ENCODE measurements at places on chromosomes 12 and 14.

DNA sequence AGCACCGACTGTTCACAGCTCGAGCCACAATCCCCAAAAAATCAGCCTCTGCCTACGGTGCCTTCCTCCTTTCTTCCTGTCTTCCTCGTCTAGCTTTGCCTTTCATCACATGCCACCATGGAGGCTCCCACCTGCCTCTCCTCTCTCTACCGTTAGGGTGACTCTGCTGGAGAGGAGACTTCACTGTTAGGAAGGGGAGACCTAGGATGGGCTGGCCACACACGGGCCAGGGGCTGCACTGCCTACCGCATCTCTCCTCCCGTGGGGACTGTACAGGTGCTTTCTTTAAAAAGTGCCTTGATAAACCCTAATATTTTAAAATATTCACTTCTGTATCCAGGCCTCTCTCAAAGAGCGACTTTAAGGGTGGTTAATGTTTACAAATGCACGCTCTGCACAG lies 1104.7 kb downstream of the BCL11B start:
- DNase-seq, result no peak

DNA sequence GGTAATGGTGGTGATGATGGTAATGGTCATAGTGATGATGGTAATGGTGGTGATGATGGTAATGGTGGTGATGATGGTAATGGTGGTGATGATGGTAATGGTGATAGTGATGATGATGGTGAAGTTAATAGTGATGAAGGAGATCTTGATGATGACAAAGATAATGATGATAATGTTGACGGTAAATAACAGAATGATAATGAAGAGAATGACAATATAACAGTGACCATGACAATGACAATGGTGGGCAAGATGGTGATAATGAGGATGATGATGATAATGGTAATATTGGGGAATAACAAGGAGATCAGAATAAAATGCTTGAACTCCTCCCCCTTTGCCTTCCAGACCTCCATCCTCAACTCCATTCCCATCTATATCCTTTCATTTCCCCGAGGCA lies 233.3 kb upstream of the SFSWAP start:
- DNase-seq, result no peak

DNA sequence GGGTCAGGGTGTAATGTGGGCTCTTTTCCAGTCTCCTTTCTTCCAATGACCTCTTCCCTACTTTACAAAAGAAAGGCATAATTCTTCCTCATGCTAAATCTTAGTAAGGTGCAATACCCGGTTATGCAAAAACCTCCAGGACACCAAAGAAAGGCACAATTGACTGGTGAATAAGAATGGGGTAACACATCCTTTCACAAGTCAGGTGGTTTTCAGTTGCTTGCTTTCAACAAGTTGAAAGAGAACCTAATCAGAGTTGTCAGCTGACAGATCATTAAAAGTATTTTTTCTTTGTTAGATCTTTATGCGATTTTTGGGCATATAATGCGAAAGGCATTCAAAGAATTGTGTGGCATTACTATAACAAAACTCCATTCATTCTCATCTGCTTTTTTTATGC lies 1.3 kb upstream of the AEBP2 start:
- no peak for DNase-seq

DNA sequence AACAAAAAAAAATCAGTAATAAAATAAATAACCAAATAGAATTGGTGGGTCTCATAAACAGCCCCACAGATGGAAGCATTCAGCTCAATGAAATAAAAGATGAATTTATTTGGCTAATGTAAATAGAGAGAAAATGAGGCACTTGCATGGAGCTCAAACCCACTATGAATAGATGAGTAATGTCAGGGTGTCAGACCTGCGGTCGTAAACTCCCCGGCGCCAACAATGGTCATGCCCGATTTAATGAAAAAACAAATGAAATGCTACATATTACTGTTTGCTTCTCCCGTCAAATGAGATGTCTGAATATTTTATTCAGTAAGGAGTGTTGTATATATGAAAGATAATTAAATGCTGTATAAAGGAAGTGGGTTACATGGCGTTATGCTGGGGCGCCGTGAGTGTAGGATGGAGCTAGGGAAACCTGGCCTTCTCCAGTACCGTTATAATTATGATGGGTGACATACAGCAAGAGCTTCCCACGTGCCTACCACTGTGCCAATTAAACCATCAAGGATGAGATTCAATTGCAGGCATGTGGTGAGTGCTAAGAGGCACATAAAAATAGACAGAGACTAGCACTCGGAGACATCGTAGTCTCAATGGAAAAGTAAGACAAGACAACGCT lies 648.1 kb downstream of the BCL11B start:
- no peak for DNase-seq

- no peak for DNase-seq
Observed at GRCh38 chr14:35416108-35416750, 11.7 kb upstream of the NFKBIA start.

DNA sequence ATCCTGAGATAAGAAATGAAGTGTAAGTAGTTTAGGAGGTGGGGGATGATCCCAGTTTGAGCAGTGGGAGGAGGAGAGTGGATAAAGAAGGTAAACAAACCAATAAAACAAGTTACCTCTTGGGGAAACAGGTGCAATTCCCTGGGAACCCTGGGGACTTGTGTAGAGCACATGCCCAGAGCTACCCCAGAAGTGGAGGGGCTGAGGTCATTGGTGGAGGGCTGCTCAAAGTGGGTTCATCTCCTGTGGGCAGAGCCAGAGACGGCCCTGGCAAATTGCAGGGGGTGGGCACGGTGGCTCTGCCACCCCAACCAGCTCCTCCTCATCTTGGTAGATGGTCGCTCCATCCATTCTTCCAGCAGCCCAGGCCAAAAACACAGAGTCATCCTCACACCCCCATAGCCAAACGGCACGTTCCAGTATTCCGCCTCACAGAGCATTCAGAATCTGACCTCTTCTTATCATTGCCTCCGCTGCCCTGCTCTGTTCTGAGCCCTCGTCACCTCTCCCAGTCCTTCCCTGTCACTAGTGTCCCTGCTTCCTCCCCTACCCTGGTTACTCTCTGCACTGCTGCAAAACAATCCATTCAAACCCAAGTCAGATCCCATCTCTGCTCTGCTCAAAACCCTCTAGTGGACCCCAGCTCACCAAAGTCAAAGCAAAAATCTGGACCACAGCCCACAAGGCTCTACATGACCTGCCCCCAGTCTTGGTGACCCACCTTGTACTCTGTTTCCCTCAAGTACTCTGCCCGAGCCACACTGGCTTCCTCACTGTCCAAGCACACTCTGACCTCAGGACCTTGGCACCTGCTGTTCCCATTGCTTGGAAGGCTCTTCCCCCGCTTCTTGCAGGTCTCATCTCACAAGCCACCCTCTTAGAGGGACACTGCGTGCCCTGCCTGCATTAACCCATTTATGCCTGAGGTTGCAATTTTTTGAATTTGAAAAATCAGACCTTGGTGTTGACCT lies 5.5 kb downstream of the CYP46A1 start:
- DNase-seq, result no peak

DNA sequence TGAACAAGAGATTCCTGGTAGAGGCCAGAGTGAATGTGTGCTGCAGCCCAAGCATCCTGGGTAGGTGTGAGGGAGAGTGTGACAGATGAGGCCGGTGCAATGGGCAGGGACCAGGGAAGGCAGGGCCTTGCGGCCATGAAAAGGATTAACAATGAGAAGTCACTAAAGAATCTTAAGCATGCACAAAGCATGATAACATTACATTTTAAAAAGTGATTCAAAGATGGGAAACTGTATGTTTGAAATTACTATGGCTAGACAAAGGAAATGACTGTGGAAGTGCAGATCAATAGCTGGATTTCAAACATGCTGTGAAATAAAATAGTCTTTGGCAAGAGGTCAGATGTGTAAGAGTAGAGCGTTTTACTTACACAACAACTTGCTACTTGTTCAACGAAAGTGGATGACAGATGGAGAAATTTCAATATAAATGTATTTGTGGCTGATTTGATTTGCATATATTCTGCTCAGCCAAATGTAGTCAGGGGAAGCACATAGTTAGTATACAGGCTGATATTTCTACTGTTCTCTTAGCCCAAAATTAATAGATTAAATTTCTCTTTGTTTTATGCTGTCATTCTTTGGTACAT lies 175.5 kb downstream of the CCDC59 start:
- DNase-seq, result no peak

- no peak for DNase-seq
Observed at GRCh38 chr12:51593539-51593938, 2.5 kb downstream of the SCN8A start.

- no peak for DNase-seq
Observed at GRCh38 chr12:42338280-42338679, 12.3 kb downstream of the PPHLN1 start.

DNA sequence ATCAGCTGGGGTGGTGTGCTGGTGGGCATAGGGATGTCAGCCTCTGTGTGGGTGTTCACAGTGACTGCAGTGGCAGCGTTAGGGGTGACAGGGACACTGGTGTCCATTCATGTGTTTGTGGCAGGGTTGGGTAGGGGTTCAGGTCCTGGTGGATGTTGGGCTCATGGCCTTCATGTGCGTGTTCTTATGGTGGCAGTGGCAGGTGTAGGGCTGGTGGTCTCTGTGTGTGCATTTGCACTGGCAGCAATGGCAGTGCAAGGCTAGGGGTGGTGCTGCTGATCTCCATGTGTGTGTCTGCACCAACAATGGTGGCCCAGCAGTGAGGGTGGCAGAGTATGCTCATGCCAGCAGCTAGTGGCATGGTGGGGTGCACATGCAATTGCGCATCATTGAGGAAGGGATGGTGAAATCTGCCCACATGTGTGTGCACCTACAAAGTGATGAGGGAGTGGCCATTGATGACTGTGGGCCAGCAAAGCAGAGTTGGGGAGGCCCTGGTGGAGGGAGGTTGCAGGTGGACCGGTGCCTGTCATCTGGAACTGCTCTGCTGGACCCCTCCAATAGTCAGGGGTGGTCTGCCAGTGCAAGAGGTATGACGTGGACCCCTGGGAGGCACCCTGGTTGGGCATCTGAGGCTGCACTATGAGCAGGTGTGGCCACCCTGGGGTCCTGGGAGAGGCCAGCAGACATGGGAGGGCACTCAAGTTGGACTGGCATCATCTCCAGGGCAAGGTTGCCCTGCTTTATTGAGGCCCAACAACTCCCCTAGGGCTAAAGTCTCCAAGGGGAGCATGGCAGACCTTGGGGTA lies 182.9 kb downstream of the TTC6 start:
- no peak for DNase-seq

GRCh38 chr12:30796313-30796780 lies 41.6 kb upstream of the CAPRIN2 start:
- no peak for DNase-seq

DNA sequence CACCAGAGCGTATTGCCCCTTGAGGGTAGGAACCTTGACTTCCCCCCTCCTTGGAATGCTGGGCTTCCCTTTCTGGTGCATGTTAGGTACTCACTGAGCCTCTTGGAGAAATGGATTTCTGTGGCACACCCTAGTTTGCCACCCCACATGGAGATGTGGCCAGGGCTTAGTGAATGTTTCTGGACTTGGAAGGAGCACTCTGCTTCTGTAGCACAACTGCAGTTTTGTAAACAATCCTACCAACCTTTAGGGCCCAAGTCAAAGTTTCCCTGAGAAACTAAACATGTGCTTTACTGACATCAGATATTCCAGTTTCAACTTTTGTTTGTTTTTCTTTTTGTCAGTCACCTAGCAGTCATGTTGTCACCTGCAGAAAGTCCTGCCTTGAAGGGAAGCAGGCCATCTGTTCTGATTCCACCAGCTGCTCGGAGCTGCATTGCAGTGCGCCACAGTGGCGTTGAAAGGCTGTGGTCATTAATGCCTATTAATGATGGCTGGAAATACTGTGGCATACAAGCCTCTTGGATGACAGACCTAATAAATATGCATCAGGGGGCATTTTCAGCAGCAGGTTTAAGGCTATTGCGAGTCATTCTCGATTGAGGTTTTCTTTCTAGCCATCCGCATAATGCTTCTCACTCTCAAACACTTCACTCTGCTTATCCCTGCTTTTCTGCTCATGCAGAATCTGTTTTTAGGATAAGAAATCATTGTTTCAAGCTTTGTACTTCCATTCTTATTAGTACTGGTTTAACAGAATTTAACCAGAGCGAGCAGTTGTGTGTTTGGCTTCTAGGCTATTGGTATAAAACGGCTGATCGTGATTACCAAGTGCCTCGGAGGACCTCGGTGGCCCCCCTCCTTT lies 7.8 kb downstream of the PELI2 start:
- DNase-seq, result no peak

- DNase-seq, result no peak
Observed at GRCh38 chr12:13992585-13992984, 11.2 kb upstream of the GRIN2B start.

- no peak for DNase-seq
Observed at GRCh38 chr12:70196811-70197281, 46.4 kb upstream of the CNOT2 start.

GRCh38 chr12:80001562-80001961 lies 66.7 kb upstream of the PPP1R12A start:
- no peak for DNase-seq

DNA sequence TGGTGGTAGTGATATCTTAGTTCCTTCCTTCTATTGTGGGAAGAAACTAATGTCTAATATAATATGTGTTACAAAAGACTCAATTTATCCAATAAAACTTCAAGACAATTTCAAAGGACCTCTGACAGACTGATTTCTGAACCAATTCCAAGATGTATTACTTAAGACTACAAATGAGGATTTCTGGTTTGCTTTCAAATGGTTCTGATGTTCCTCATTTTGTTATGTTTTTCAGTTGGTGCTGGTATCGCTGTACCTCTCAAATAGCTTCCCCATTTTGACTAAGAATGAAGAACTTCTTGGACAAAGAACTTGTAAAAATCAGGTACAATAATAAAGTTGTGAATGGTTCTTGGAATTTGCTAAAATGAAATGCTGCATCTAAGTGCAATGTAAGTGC lies 19.4 kb upstream of the MBIP start:
- no peak for DNase-seq

DNA sequence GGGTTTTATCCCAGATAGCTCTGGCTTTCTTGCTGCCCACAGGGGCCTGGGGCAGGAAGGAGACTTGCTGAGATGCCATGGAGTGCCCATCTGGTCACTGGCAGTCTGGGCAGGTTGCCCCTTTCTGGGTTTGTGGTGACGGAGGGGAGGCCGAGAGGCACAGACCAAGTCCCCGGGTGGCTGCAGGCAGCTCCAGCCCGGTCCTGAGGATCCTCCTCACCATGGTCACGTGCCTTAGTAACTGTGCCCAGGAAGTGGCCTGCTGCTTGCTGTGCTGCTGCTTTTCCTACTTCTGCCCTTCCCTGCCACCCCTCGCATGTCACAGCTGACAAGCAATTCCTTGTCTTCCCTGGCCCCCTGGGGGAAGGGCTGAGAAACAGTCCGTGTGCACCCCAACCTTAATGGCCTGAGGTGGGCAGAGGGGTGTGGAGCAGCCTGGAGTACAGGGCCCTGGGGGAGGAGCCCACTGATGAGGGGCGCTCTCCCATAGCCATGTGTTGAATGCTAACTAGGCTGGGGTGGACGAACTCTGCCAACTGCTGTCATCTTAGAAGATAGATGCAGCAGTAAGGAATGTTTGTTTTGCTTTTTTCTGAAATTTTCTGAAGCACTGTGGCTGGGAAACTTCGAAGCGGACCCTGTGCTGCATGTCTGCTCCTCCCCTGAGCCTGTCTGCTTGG lies 54.9 kb upstream of the SRSF5 start:
- DNase-seq, result no peak

DNA sequence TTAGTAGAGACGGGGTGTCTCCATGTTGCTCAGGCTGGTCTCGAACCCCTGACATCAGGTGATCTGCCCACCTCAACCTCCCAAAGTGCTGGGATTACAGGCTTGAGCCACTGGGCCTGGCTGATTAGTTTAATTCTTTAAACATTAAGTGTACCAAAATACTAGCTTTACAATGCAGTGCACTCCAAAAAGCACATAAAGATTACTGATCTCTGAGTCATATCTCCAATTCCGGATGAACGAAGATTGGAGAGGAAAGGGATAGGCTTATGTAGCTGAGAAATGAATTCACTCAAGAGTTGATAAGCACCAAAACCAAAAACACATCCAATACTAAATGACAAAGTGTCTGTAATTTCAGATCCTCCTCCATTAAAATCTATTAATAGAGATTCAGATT lies 15.1 kb downstream of the NAV3 start:
- no peak for DNase-seq

All from iPS DF 6.9 (cell line).